ENCODE measurements at places on chromosomes 1 and 21. TPM values are rescaled to one million over a fixed set of nuclear protein-coding genes. Genes with fewer than 3 reads are reported as not detected.

- no peaks in the 10 kb centered on the region for H3K27me3 ChIP-seq
- H3K4me1 ChIP-seq: no peaks in the 10 kb centered on the region
- no peak overlapping the region for H3K4me3 ChIP-seq
- DNase-seq: no peak
These were observed 28.6 kb downstream of the PLPPR4 start for GRCh38 chr1:99292886-99293285.

BMP8B gene
- total RNA-seq: 3.2 TPM

- H3K27ac ChIP-seq: peak overlapping the region; percentile 83
- no peaks in the 10 kb centered on the region for H3K27me3 ChIP-seq
- peak; percentile 83 for DNase-seq
- H3K36me3 ChIP-seq: no peaks in the 10 kb centered on the region
- peaks cover 63% of the 10 kb centered on the region for H3K4me1 ChIP-seq
- no peak overlapping the region for H3K4me3 ChIP-seq
These were observed 191.6 kb downstream of the HIVEP3 start for GRCh38 chr1:41726899-41727748.

DNA sequence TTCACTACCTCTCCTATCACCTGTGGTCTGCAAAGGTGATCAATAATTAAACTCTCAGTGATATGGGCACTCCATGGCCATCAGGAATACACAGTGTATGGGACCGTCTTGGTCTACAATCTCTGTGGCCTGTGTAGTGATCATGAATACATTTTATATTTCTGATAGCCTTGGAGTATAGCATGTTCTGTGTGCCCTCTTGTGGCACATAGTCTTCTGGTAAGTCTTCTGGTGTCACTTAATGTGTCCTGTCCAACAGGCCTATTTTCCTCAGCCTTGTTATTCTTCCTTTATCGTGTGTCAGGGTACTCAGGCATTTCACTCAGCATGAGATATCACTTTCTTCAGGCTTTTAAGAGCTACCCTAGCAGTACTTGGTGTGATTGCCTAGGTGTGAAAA lies 393.6 kb downstream of the AGBL4 start:
- no peaks in the 10 kb centered on the region for H3K36me3 ChIP-seq
- no peak for DNase-seq
- no peak overlapping the region for H3K27ac ChIP-seq

DNA sequence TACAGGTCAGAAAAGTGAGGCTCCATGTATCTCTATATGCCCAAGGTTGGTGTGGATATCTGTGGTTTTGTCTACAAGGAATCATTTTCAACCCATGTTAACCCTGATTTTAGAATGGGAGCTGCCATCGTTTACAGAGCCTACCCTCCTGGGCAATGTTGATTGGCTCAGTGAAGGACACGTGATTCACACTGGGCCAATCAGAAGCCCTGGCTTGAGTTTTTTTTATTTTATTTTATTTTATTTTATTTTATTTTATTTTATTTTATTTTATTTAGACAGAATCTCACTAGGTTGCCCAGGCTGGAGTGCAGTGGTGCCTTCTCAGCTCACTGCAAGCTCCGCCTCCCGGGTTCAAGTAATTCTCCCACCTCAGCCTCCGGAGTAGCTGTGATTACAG lies 35.8 kb downstream of the FOXO6 start:
- no peak for DNase-seq
- no peak overlapping the region for H3K4me3 ChIP-seq
- no peaks in the 10 kb centered on the region for H3K36me3 ChIP-seq
- no peak overlapping the region for H3K27ac ChIP-seq
- H3K27me3 ChIP-seq: no peaks in the 10 kb centered on the region

NBPF4 gene
- total RNA-seq: not detected

DNA sequence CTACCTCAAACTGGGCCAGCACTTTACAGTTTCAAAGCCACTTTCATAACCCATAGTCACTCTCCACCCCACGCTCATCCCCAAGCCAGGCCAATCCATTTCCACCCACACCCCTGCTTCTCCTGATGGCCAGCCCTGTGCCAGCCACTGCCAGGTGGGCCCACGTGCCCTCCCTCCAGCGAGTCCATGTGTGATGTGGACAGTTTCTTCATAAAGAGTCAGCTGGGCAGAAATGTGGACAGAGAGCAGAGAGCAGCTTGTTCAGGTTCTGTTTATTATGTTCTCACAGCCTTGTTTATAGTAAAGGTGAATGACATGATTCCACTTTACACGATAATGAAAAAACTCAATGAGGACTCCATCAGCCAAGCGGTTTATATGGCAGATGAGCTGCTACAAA lies 37.4 kb upstream of the RGS16 start:
- no peaks in the 10 kb centered on the region for H3K4me1 ChIP-seq
- H3K4me3 ChIP-seq: no peak overlapping the region
- H3K27me3 ChIP-seq: no peaks in the 10 kb centered on the region
- H3K36me3 ChIP-seq: no peaks in the 10 kb centered on the region
- peak; percentile 33 for DNase-seq

- H3K27me3 ChIP-seq: no peaks in the 10 kb centered on the region
- H3K4me3 ChIP-seq: no peak overlapping the region
- H3K36me3 ChIP-seq: no peaks in the 10 kb centered on the region
- no peak overlapping the region for H3K27ac ChIP-seq
These were observed 27.3 kb downstream of the RRP1 start for GRCh38 chr21:43816611-43817071.

- peaks cover 18% of the 10 kb centered on the region for H3K36me3 ChIP-seq
- H3K27me3 ChIP-seq: no peaks in the 10 kb centered on the region
- peak overlapping the region; percentile 87 for H3K27ac ChIP-seq
These were observed 520 bp downstream of the TARS2 start for GRCh38 chr1:150487763-150488115.

HHAT gene
- total RNA-seq: 6.3 TPM

DNA sequence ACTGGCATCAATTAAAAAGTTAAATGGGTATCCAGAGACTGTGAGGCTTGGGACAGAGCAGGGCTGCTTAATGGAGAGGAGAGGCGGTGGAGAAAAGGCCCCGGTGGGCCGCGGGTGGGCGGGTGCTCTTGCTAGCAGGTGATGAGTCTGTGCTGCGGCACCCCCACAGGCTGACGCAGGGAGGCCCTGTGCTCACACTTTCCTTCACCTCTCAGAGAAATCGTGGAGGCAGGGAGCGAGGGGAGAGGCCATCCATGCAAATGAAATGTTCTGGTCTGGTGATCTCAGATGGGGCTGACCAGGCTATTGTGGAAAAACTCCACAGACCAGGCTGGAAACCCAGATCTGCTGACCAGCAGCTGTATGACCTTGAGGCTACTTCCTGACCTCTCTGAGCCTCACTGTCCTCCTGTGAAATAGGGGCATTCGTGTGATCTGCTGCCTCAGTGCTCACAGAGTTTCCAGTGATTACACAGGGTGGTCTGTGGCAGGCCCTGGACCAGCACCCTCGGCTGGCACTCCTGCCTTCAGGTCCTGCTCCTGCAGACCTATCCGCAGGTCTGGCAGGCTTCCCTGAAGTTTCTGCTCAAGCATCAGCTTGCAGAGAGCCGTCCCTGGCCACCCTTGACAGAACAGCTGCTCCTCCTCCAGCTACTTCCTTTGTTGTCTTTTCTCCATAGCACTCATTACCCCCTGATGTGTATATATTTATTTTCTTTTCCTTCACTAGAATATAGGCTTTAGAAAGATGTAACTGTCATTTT lies 89.2 kb downstream of the BEND5 start:
- H3K27me3 ChIP-seq: no peaks in the 10 kb centered on the region
- no peaks in the 10 kb centered on the region for H3K4me1 ChIP-seq
- no peak overlapping the region for H3K27ac ChIP-seq
- DNase-seq: peak; percentile 61
- H3K36me3 ChIP-seq: no peaks in the 10 kb centered on the region

SRP9 gene
- total RNA-seq: 34.5 TPM

DNA sequence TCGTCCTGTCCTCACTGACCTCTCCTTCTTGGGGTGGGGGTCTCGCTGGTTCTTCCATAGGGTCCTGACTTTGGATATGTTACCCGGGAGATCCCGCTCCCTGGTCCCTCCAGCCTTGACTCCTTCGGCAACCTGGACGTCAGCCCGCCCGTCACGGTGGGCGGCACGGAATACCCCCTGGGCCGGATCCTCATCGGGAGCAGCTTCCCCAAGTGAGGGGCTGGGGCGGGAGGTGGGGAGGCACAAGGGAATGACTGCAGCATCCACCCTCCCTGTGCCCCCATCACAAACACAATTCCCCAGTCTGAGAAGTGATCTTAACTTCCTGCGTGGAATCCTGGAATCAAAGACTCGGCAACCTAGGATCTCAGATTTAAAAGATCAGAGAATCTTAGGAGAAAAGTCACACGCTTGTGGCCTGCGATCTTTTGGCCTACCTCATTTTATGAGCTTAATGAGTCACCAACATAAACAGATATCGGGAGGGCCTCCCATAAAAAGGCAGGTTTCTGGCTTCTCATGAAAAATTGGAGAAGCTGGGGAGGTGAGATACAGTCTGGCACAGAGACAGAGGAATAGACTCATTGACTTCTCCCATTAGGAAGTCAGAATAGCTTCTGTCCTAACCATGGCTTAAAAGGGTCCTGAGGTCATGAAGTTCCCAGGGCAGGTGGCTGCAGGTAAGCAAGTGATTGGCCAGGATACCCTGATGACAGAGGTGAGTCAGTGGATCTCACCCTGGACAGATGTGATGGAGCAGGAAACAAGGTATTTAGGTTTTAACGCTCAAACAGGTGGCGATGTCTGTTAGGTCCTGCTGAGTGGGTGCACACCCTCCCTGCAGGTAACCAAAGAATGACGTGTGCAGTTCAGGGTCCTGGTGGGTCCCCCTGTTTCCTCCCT lies 15.9 kb upstream of the PADI3 start:
- H3K27me3 ChIP-seq: no peaks in the 10 kb centered on the region
- H3K4me1 ChIP-seq: peaks cover 4% of the 10 kb centered on the region
- H3K27ac ChIP-seq: no peak overlapping the region
- no peak overlapping the region for H3K4me3 ChIP-seq
- DNase-seq: no peak

GRCh38 chr1:163295949-163296348 lies 25.8 kb upstream of the NUF2 start:
- no peaks in the 10 kb centered on the region for H3K4me1 ChIP-seq
- no peak overlapping the region for H3K4me3 ChIP-seq
- no peaks in the 10 kb centered on the region for H3K36me3 ChIP-seq
- H3K27me3 ChIP-seq: no peaks in the 10 kb centered on the region
- H3K27ac ChIP-seq: no peak overlapping the region

DNA sequence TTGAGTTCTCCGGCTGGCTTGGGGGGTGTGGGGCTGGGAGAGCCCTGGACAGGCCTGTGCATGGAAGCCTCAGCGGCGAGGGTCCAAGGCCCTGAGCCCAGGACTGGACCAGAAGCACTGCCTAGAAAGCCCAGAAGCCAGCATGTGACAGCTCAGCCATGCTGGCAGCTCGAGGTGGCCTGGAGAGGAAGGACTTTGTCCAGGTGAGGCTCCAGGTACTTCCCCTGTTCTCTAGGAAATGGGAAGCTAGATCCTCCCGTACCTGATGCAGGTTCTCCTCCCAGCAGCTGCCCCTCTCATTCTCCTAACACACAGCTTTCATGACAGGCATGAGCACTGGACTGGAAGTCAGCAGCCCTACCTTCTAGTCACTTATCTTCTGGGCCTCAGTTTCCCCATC lies 6.4 kb downstream of the PADI3 start:
- H3K4me1 ChIP-seq: no peaks in the 10 kb centered on the region
- H3K4me3 ChIP-seq: no peak overlapping the region
- H3K27ac ChIP-seq: no peak overlapping the region
- H3K27me3 ChIP-seq: no peaks in the 10 kb centered on the region
- H3K36me3 ChIP-seq: no peaks in the 10 kb centered on the region

GRCh38 chr21:42578034-42578433 lies 64.4 kb downstream of the SLC37A1 start:
- H3K36me3 ChIP-seq: peaks cover 27% of the 10 kb centered on the region
- peak; percentile 30 for DNase-seq
- no peaks in the 10 kb centered on the region for H3K27me3 ChIP-seq
- no peak overlapping the region for H3K4me3 ChIP-seq
- no peak overlapping the region for H3K27ac ChIP-seq

- no peak for DNase-seq
- H3K36me3 ChIP-seq: no peaks in the 10 kb centered on the region
- no peak overlapping the region for H3K4me3 ChIP-seq
These were observed 32.0 kb downstream of the VANGL2 start for GRCh38 chr1:160432371-160432786.

AADACL3 gene
- not detected for total RNA-seq

- H3K4me3 ChIP-seq: no peak overlapping the region
- no peaks in the 10 kb centered on the region for H3K27me3 ChIP-seq
- DNase-seq: peak; percentile 83
- peaks cover 1% of the 10 kb centered on the region for H3K36me3 ChIP-seq
- peak overlapping the region; percentile 98 for H3K27ac ChIP-seq
These were observed 3.4 kb downstream of the PTTG1IP start for GRCh38 chr21:44869781-44870747.

- no peak overlapping the region for H3K4me3 ChIP-seq
- no peak overlapping the region for H3K27ac ChIP-seq
- no peaks in the 10 kb centered on the region for H3K4me1 ChIP-seq
- no peaks in the 10 kb centered on the region for H3K27me3 ChIP-seq
- no peak for DNase-seq
These were observed 114.8 kb upstream of the PAXBP1 start for GRCh38 chr21:32886339-32886738.

- H3K4me1 ChIP-seq: peaks cover 17% of the 10 kb centered on the region
- no peak overlapping the region for H3K27ac ChIP-seq
- H3K36me3 ChIP-seq: no peaks in the 10 kb centered on the region
- no peaks in the 10 kb centered on the region for H3K27me3 ChIP-seq
- H3K4me3 ChIP-seq: no peak overlapping the region
These were observed 46.7 kb downstream of the RPRD2 start for GRCh38 chr1:150410582-150411101.

DNA sequence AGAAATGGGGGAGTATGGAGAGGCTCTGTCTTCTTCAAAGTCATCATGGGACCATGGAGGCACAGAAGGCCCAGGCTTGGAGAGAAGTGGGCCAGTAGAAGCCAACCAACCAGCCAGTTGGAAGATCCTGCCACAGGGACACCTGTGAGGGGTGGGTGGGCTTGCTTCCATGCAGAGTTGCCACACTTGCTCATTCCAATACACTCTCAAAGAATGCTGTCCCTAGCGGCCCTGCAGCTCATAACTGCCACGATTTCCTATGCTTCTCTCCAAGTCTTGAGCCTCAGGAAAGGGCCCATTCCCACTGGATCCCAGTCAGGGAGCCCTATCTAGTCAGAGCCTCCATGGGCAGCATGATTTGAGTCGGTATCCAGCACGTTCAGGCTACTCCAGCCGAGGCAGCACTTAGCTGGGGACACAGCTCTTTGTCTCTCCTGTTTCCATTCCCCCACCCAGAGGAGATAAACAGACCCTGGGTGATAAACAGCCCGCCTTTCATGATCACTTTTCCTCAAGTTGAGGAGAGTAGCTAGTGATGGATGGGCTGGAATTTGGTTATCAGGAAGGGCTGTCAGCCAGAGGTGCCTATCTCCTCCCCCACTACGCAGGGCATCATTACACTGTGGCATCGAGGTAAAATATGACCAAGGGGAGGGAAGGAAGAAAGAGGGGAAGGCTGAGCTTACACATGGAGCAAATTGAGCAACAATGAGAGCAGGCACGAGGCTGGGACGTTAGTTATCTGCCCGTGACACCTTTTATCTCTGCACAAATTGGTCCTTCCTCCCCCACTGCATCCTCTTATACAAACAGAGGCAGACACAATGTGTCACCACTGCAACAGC lies 64.6 kb downstream of the ERI3 start:
- no peak overlapping the region for H3K27ac ChIP-seq
- no peak for DNase-seq
- no peaks in the 10 kb centered on the region for H3K4me1 ChIP-seq
- peaks cover 5% of the 10 kb centered on the region for H3K36me3 ChIP-seq
- H3K4me3 ChIP-seq: no peak overlapping the region

CLCA1 gene
- total RNA-seq: not detected
